C1 segment of cervical spinal cord (tissue), 14 donors: ENCODE measurements at places on chromosomes 2 and 18.
A peak's percentile ranks its signal among the peaks of the same experiment; 100 is the strongest.

GRCh38 chr2:4576075-4576474 is 872.7 kb downstream of the DCDC2C start:
- DNase-seq: no peak

DNA sequence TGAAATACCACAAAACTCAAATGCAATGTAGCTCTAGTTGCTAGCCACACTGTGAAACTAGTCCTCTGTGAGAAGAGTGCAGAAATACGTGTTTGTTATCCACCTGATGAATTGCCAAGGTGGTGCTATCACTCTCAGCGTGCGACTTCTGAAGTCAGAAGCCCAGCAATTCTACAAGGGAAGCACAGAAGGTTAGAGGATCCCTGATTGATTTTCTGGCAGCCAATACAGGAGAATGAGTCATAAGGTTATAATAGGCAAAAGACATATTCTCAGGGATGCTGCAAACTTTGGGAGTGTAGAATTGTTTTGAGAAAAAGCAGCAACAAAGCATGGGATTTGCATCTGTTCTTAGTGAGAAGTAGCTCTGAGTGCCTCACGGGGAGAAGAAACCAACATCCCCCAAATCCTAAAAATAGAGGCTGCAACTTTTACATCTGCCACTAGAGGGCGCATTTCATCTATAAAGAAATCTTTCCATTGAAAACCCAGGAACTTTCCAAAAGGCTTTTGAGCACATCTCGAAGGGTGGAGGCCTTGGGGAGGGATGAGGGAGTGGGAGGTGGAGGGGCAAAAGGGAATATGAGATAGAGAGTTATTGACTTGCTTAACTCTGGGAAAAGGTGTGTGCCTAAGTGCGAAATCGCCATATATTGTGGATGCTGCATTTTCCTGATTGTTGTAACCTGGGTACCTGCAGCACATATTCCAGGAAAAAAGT is 78.0 kb downstream of the TMEM182 start:
- no peak for DNase-seq

GRCh38 chr2:33377048-33377447 is 99.4 kb upstream of the RASGRP3 start:
- DNase-seq: no peak

DNA sequence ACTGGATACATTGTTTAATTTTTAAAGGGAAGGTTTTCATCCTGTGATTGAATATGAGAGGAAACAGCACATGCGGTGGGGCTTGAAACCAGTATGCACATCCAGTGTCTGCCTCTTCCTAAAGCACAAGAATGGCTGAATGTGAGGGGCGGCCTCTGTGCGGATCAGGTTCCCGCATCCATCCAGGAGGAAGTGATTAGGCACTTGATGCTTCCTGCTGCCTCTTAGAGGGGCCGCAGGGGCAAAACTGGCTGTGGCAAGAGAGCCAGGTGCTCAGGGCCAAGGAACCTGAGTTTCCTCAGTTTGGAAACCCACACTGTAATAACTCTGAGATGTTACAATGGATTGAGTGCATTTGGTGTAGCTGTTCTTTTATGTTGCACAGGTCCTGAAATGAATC is 48.8 kb downstream of the THNSL2 start:
- DNase-seq: no peak

DNA sequence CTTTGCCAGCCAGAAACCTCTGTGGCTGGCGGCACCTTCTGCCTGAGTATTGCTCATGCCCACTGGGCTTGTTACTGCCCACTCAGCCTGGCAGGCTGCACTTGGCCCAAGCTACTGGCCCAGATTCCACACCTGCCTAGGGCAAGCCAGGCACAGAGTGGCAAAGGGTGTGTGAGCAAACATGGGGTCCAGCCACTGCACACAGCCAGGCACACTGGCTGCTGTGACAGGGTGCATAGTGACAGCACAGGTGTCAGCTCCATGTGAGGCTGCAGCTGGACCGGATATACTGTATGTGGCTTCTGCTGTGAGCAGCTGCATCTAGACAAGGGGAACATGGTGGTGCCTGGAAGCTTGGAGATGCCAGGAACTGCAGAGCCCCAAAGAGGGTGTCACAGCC is 113.9 kb downstream of the COPS8 start:
- no peak for DNase-seq

GRCh38 chr2:239604861-239605260 is 204.0 kb upstream of the HDAC4 start:
- DNase-seq: no peak

- DNase-seq: no peak
Measured at GRCh38 chr2:145615626-145616025, 1095.7 kb upstream of the ZEB2 start.

DNA sequence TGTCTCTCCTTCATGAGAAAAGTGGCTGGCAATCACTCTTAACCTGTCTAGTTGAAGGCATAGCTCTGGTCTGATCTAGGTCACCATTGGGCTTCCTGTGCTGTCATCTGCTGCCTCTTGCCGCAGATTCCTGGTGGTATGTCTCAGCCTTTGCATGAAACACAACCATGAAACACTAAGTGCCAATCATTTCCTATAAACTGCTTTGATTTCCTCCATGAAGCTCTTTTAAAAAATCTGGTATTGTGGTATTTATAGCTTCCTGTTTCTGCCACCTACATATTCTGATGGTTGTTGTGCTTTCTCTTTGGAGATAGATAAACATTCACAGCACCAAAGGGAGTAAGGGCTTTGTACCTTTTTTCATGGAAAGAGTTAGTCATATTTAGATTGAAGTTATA is 120.0 kb upstream of the EPC2 start:
- DNase-seq: no peak

GRCh38 chr2:49914281-49914680 is 760.0 kb upstream of the FSHR start:
- no peak for DNase-seq

- DNase-seq: no peak
Measured at GRCh38 chr2:177118636-177119035, 94.0 kb upstream of the HNRNPA3 start.

DNA sequence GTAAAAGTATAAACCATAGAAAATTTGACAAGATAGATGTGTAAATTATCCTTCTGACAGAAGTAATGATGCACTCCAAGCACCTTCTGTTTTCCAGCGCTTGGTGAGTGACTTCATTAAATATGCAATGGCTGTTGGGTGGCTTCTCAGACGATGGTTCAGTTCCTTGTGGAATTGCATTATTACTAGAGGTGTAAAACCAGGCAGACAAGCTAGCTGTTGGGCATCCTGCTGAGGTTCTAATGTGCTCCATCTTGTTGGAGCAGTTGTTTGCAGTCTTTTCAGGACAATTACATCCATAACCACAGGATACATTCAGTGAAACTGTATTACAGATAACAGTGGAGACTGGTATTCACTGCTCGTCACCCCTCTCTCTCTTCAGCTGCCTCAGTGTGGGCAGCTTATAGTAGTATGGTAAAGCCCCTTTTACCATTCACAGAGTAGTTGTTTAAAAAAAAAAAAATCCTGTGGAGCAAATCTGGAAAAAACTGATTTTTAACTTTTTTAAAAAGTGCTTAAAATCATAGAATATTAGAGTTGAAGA is 143.5 kb downstream of the AGPS start:
- DNase-seq: no peak

DNA sequence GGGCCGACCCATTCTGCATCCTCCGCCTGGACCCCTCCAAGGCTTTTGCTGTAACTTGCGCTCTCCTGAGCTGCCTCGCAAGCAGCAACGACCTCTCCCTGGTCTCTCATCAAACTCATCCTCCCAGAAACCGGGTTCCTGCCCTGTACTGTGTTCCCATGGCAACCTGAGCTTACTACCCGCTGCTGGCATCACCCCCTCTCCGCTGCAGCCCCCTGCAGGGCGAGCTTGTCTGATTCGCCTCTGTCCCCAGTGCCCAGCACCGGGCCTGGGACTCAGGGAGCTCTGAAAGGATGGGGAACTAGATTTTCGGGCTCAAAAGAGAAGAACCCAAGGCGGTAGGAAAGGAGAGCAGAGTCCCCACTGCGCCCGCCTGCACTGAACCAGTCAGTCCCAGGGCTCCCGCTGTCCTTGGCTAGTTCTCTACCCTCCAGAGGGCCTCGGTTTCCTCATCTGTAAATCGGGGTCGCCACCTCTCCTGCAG is 463 bp downstream of the HS1BP3 start:
- DNase-seq: peak; percentile 66

- no peak for DNase-seq
Measured at GRCh38 chr2:202215179-202215578, 23.2 kb downstream of the SUMO1 start.

DNA sequence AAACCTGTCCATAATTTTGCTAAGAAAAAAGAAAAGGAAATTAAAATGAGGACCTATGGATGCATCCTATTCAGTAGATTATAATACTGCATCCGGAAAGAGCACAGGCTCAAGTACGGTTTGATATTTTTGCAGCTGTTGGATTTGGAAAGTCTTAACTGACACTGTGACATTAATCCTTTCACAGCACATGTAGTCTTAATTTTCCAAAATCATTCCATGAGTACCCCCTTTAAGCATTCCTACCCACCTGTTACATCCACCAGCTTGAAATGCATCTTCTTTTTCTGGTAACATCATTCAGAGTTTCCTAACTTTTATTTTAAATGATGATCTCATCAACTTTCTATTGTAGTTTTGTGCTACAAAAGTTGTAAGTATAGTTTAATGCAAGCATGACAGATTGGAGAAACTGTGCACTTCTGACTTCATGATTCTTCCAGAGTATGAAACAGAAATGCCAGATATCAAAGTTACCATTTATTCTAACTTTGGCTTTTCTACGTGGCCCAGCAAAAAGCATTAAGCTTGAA is 113.5 kb downstream of the ESCO1 start:
- no peak for DNase-seq

GRCh38 chr2:160838691-160839090 is 321.5 kb upstream of the TANK start:
- DNase-seq: no peak

DNA sequence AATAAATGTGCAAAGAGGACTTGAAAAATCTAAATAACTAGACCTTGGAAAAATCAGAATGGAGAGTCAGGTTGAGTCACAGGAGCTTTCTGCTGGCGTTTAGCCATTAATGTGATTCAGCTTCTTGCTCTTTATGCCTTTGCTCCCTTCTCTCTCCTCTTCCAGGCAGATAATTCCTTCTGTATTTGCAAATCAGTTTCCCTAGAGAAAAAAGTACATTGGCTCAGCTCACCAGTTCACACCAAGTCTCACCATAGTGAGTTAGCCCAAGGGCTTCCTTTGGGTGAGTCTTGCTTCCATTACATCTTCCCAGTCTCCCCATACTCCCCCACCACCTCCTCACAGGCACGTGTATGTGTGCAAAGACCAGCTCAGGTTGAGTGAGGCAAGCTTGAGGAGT is 73.6 kb downstream of the CYBRD1 start:
- no peak for DNase-seq

DNA sequence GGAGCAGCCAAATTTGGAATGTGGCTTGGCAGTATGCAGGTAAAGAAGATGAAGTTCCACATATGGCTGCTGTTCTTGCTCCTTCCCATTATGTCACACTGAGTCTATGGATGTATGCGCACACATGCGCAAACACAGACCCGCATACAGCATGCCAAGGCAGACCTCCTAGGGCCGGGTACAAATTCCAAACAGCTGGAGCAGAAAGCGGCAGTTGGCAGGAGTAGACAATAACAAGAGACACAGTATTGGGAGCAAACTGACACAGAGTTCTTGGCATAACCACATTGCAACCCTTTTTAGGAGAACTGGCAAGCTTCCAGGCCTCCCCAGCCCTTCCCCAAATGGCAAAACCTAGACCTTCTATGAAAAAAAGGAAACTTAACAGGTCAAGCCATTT is 268.9 kb downstream of the SP3 start:
- DNase-seq: no peak

DNA sequence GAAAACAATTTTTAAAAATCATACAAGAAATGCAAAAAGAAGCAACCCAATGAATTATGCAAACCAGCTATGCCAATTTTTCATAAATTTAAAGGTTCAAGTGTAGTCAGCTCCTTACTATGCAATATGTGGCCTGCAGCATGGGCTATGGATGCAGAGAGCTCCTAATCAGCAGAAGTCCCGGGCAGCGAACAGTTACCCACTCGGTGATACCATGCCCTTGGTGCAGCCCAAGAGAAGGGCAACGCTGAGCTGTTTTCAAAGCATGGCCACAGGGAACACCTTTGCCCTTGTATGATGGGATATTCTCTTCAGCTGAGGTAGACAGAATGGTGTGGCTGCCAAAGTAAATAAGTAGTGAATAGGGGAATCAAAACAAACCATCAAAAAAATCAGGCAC is 17.3 kb upstream of the ARL5A start:
- no peak for DNase-seq

- no peak for DNase-seq
Measured at GRCh38 chr18:63514888-63515678, 27.1 kb upstream of the SERPINB12 start.

- no peak for DNase-seq
Measured at GRCh38 chr2:156396126-156396525, 40.1 kb upstream of the GPD2 start.

DNA sequence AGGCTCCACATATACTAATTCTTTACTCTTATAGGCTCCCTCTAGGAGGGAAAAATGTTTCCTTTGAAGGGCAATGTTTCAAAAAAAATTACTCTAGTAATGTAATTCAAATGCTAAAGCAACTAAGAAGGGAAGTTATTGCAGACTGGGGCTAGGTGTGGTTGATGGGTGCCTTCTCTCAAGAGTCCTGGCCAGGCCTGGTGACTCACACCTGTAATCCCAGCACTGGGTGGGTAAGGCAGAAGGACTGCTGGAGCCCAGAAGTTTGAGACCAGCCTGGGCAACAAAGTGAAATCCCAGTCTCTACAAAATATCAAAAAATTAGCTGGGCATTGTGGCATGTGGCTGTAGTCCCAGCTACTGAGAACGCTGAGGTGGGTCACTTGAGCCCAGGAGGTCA is 31.2 kb upstream of the CDKL4 start:
- no peak for DNase-seq

- no peak for DNase-seq
Measured at GRCh38 chr2:112164876-112165275, 26.7 kb downstream of the FBLN7 start.

GRCh38 chr18:68445668-68446426 is 269.1 kb downstream of the TMX3 start:
- DNase-seq: no peak

DNA sequence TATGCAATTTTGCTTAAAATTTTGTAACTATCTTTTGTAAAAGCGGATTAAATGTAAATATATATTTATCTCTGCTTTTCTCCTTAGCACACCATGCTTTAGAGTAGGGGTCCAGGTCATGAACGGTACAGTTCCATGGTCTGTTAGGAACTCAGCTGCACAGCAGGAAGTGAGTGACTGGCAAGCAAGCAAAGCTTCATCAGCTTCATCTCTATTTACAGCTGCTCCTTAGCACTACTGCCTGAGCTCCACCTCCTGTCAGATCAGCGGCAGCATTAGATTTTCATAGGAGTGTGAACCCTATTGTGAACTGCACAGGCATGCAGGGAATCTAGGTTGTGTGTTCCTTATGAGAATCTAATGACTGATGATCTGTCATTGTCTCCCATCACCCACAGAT is 959.0 kb upstream of the SLC39A10 start:
- DNase-seq: no peak

- DNase-seq: no peak
Measured at GRCh38 chr2:199070322-199070949, 387.3 kb downstream of the SATB2 start.
